ENCODE measurements at places on chromosomes 16 and 17.
A peak's percentile ranks its signal among the peaks of the same experiment; 100 is the strongest.

- DNase-seq: no peak
These were observed 65.3 kb downstream of the RMI2 start for GRCh38 chr16:11410376-11411058.

DNA sequence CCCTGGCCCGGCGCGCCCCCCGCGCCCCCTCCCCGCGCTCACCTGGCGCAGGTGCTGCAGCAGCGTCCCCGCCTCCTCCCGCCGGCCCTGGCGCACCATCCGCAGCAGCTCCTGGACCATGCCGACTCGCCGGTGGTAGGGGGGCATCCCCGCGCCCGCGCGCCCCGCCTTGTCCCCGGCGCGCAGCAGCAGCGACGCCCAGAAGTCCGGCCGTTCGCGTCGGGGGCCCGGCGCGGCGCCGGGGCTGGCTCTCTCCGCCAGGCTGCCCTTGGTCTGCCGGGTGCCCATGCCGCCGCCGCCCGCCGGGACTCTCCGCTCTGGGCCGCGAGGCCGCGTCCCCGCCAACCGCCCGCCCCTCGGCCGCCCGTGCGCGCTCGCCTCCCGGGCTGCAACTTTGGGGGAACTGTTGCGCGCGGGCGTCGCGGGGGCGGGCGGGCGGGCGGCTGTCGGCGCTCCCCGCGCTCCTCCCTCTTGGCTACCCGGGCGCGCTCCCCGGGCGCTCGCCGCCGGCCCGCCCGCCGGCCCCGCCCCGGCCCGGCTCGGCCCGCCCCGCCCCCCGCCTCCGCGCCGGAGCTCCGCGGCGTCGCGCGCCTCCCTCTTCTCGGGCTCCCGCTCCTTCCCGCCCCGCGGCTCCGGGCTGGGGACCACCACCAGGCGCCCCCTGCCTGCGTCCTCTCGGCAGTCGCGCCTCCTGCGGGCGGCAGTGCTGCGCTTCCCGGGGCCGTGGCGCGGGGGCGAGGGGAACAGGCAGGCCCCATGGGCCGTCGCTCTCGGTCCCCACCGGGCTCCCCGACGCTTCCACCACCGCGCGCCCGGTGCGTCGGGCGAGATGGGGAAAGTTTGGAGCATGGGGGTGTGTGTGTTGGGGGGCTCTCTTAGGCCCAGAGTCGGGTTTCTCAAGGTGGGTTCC is at the start of gene LRRC75A:
Gene LRRC75A (minus strand): TSS at position 491 of the 910 bp plus-strand sequence. CDS start 203 bp downstream, at position 288.
- peak; percentile 21 for DNase-seq

- no peak for DNase-seq
These were observed 9.4 kb downstream of the CETP start for GRCh38 chr16:56970934-56971767.

GRCh38 chr17:14044702-14045101 is 24.6 kb upstream of the COX10 start:
- DNase-seq: no peak

GRCh38 chr16:2469399-2470233 is 1.5 kb upstream of the NTN3 start:
- DNase-seq: no peak

DNA sequence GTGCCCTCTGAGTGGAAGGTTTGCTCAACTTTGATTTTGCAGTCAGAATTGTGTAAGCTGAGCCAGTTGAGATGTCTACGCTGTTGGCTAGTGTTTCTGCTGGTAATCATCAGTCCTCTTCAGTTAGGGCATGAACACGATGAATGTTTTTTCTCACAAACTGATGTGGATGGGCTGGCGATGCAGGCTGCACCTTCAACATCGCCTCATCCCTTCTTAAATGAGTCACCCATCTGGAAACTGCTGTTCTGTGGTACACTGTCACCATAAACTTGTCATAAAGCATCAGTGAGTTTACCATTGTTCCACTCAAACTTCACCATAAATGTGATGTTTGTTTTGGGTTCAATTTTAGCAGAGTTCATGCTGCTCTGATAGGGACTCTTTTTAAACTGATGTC is 8.4 kb downstream of the C16orf95 start:
- DNase-seq: no peak

DNA sequence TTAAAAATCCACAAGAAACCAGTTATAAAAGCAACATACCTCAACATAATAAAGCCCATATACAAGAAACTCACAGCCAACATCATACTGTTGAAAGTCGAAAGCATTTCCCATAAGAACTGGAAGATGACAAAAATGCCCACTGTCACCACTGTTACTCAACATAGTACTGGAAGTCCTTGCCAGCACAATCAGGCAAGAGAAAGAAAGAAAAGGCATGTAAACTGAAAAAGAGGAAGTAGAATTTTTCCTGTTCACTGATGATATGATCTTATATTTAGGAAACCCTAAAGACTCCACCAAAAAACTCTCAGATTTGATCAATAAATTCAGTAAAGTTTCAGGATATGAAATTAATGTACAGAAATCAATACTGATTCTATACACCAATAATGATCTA is 45.1 kb downstream of the AHSP start:
- DNase-seq: no peak

- DNase-seq: no peak
These were observed 118.1 kb downstream of the ENGASE start for GRCh38 chr17:79192503-79193351.

DNA sequence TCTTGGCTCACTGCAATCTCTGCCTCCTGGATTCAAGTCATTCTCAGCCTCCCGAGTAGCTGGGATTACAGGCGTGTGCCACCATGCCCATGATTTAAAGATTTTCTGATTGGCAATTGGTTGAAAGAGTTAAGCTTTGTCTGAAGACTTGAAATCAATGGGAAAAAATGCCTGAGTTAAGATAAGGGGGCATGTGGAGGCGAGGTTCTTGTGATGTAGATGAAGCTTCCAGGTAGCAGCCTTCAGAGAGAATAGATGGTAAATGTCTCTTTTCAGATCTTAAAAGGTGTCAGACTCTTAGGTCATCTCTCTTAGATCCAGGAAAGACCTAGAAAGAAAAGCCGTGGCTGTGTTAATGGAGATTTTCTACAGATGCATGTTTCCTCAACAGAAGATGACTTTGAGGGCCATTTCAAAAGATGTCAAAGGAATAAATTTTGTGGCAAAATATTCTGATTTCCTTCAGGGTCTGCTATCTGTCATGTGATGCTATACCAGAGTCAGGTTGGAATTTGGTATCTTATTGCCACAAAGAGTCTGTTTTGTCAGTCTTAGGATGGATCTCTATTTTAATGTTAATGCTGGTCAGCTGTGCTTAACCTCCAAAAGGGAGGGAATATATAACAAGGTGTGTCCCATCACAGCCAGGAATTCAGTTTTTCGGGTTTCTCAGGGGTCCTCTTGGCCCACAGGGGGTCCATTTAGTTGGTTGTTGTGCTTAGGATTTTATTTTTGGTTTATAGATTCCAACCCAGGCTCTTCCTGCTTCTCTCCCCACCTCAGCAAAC is 58.3 kb upstream of the AKTIP start:
- DNase-seq: no peak

DNA sequence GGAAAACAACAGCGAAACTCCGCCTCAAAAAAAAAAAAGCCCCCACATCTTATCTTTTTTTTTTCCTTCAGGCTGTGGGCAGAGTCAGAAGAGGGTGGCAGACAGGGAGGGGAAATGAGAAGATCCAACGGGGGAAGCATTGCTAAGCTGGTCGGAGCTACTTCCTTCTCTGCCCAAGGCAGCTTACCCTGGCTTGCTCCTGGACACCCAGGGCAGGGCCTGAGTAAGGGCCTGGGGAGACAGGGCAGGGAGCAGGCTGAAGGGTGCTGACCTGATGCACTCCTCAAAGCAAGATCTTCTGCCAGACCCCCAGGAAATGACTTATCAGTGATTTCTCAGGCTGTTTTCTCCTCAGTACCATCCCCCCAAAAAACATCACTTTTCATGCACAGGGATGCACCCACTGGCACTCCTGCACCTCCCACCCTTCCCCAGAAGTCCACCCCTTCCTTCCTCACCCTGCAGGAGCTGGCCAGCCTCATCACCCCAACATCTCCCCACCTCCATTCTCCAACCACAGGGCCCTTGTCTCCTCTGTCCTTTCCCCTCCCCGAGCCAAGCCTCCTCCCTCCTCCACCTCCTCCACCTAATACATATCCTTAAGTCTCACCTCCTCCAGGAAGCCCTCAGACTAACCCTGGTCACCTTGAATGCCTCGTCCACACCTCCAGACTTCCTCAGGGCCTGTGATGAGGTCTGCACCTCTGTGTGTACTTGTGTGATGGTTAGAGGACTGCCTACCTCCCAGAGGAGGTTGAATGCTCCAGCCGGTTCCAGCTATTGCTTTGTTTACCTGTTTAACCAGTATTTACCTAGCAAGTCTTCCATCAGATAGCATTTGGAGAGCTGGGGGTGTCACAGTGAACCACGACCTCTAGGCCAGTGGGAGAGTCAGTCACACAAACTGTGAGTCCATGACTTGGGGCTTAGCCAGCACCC is 1.2 kb upstream of the HBA1 start:
- no peak for DNase-seq

- DNase-seq: no peak
These were observed 44.8 kb upstream of the PMFBP1 start for GRCh38 chr16:72216767-72217166.

- DNase-seq: no peak
These were observed 16.9 kb downstream of the ITGAD start for GRCh38 chr16:31410082-31410481.

- DNase-seq: no peak
These were observed 160.1 kb upstream of the IRX3 start for GRCh38 chr16:54446639-54447038.

- no peak for DNase-seq
These were observed 77.3 kb downstream of the PHKB start for GRCh38 chr16:47538472-47538871.

DNA sequence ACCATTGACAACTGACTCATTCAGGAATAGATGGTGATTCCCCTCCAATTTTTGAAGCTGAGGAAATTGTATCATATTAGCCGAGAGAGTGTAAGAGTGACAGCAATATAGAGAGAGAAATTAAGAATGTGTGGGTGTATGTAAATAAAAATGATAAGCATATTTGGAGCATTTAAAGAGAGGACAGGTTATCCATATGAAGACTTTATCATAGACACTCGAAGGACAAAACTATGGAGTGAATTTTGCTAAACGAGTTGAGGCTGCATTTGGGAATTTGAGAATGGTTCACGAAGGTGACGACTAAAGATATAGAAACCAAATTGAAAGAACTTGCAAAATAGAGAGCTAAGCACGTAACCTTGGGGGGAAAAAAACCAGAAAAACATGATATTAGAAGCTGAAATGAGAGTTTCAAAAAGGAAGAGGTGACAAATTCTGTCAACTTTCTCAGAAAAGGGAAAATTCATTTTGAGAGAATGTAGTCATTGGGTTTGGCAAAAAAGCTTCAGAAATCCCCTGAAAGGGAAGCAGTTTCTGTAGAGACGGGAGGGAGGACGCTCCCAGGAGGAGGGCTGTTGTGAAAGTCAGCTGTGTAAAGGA is 129.7 kb downstream of the KCNJ2 start:
- no peak for DNase-seq
